Neural crest cell (in vitro differentiated cells): ENCODE measurements at places on chromosomes 5 and 9.

DNA sequence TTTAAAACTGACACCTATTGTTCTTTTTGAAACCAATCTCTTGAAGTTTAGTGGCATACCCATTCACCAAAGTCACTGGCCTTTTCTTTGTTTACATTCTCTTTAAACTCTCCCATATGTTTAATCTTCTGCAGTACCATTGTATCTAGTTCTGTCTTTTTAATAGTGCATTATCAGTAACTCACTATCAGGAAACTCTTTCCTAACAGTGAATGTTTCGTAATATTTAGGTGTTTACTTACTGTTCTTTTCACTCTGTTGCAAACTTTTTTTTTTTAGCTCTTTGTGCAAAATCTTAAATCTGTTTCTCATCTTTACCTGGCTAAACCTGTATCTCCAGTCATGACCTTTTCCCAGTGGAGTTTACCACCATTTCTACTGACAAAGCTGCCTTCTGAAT is 17.2 kb downstream of the SMAD5 start:
- DNase-seq, result no peak

DNA sequence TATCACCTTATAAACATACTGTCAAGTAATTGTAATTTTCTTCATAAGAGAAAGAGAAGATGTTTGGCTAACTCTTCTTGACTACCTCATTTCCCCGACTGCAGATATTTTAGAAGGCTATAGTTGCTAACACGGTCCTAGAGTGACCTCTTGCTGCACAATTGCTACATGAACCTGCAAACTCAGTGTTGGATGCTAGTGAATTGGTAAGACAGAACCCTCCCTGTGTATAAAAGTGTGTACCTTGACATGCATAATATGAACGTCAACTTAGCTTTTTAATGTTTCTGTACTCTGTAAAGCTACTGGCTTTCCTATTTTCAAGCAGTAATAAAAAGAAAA is 46.7 kb upstream of the CER1 start:
- no peak for DNase-seq

- no peak for DNase-seq
Observed at GRCh38 chr5:179839328-179840256, 18.9 kb downstream of the SQSTM1 start.

GRCh38 chr9:93612052-93612795 is 35.8 kb downstream of the PHF2 start:
- no peak for DNase-seq

DNA sequence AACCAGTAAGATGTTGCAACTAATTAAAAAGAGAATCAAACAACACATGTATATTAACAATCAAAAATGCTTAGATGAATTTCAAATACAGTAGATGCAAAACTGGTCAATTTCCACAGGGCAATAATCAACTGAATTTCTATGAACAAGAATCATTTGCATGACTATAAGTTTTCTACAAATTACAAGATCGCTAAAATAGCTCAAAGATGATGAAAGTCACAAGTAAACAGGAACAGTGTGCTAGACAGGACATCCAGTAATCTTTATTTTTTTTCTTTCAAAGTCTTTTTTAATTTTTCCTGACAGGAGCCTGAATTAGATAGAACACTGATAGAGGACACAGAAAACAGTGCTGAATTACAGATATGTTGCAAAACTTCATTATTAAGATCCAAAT is 608.2 kb upstream of the DAB2 start:
- DNase-seq, result no peak

- no peak for DNase-seq
Observed at GRCh38 chr5:112293587-112293986, 125.5 kb downstream of the EPB41L4A start.

GRCh38 chr9:20289423-20290010 is 332.8 kb downstream of the MLLT3 start:
- DNase-seq, result no peak

DNA sequence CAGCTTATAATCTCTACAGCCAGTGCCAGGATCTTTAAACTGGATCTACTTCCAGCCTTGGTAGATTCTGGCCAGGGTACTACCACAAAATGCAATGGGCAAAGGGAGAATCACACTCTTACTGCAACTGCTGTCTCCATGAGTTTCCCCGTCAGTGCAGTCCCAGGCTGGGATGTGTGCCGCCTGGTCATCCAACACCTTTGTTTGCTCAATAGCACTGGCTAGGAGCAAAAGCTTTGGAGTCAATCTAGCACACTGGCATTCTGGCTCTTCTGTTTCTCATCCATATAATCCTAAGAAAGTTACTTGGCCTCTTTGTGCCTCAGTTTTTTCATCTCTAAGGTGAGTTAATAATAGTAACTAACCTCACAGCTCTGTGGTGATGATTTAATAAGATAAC is 96.9 kb downstream of the FBN2 start:
- DNase-seq, result no peak
